ENCODE measurements at places on chromosomes 5 and 9. TPM values are rescaled to one million over a fixed set of nuclear protein-coding genes. Genes with fewer than 3 reads are reported as not detected.

PHF24 gene
- total RNA-seq = 1.9 TPM

CCDC180 gene
- total RNA-seq = 1.4 TPM

CER1 gene
- 2,562 TPM for total RNA-seq

NEK6 gene
- total RNA-seq = 36.3 TPM

CDKN2B gene
- total RNA-seq = 7.0 TPM

CRB2 gene
- total RNA-seq = 1.7 TPM

WNT8A gene
- total RNA-seq = 0.88 TPM

SPATA31C1 gene
- total RNA-seq = not detected

NOTCH1 gene
- 21.5 TPM for total RNA-seq

AMBP gene
- 0.68 TPM for total RNA-seq

DNA sequence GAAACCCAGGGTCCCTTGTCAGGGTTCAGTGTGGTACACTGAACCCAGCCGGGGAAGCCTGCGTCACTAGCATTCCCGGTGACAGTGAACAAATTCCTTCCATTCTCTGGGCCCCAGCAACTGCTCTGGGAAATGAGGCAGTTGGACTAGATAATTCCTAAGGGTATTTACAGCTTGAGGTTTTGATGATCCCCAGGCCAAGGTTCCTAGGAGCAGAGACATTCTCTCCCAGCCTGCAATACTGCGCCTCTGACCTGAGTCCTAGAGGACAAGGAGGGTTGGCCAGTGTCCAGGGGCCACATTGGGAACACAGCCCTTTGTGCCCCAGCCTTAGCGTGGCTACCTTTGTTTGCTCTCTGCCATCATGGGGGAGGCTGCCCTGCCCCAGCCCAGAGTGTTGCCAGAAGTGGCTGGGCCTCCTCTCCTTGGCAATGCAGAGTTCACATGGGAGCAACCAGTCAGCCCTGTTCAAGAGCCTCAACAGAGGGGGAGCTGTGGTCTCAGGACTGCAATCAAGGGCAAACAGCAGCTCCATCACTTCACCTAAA is 178.2 kb downstream of the SEC61B start:
- DNase-seq = peak; percentile 70
- no peaks in the 10 kb centered on the region for H3K36me3 ChIP-seq
- no peak overlapping the region for H3K4me3 ChIP-seq

GRCh38 chr9:128819716-128820664 is 1.7 kb downstream of the ENDOG start:
- no peaks in the 10 kb centered on the region for H3K27me3 ChIP-seq
- H3K4me3 ChIP-seq = peak overlapping the region; percentile 77
- peaks cover 17% of the 10 kb centered on the region for H3K36me3 ChIP-seq
- no peaks in the 10 kb centered on the region for H3K4me1 ChIP-seq
- no peak for DNase-seq

GRCh38 chr9:35566417-35566816 is 38.6 kb upstream of the TESK1 start:
- H3K4me1 ChIP-seq = no peaks in the 10 kb centered on the region
- no peaks in the 10 kb centered on the region for H3K27me3 ChIP-seq
- no peak overlapping the region for H3K4me3 ChIP-seq
- H3K36me3 ChIP-seq = no peaks in the 10 kb centered on the region

DNA sequence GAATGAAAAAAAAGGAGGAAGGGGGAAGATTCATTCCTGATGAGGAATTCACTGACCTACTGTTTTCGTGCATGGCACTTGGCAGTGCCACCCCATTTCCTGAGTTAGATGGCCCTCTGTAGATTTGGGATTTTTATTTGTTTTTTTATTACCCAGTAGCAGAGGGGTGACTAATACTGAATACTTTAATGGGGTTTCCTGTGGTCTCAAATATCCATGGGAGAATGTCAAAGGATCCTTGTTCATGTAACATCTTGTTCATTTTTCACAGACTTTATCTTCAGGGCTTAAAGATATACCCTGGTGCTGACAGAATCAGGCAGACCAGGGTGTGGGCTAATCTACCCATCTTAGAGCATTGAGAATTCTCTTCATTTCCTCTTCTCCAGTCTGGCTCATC is 93.0 kb downstream of the MAMDC2 start:
- no peak overlapping the region for H3K27ac ChIP-seq
- no peaks in the 10 kb centered on the region for H3K27me3 ChIP-seq
- DNase-seq = no peak
- no peaks in the 10 kb centered on the region for H3K4me1 ChIP-seq
- no peaks in the 10 kb centered on the region for H3K36me3 ChIP-seq
- no peak overlapping the region for H3K4me3 ChIP-seq

GRCh38 chr9:126291925-126292324 is 34.7 kb upstream of the MVB12B start:
- no peaks in the 10 kb centered on the region for H3K4me1 ChIP-seq
- DNase-seq = no peak
- H3K27ac ChIP-seq = no peak overlapping the region
- no peaks in the 10 kb centered on the region for H3K27me3 ChIP-seq

- no peaks in the 10 kb centered on the region for H3K36me3 ChIP-seq
- H3K4me3 ChIP-seq = no peak overlapping the region
- H3K4me1 ChIP-seq = no peaks in the 10 kb centered on the region
- no peak overlapping the region for H3K27ac ChIP-seq
Measured at GRCh38 chr5:109668668-109669422, 20.9 kb upstream of the MAN2A1 start.

GRCh38 chr5:176818391-176819098 is 8.2 kb downstream of the UNC5A start:
- no peak overlapping the region for H3K27ac ChIP-seq
- no peak for DNase-seq
- no peaks in the 10 kb centered on the region for H3K4me1 ChIP-seq
- peaks cover 62% of the 10 kb centered on the region for H3K27me3 ChIP-seq

GRCh38 chr5:147373328-147373727 is 136.5 kb downstream of the DPYSL3 start:
- no peak for DNase-seq
- H3K27ac ChIP-seq = no peak overlapping the region
- peaks cover 4% of the 10 kb centered on the region for H3K4me1 ChIP-seq
- no peaks in the 10 kb centered on the region for H3K27me3 ChIP-seq
- H3K36me3 ChIP-seq = no peaks in the 10 kb centered on the region

DNA sequence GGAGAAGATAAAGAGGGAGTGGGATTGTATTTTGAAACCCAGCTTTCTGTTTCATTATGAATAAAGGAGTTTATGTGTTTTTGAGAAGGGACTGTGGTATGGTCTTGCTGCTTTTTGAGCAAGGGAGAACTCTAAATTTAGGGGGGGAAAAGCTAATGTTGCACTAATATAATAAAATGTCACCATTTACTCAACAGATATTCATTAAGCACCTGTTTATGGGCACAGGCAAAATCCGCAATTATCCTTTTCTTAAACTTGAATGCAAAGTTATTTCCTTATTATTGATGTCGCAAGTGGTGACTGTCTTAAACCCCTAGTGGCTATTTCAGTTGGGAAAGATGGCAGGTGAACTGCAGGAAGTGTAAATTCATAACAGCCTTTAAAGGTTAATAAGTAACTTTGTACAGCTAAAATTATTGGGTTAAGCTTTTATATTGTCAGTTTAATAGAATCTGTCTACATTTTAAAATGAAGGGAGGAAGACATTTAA is 1.5 kb downstream of the CDC42SE2 start:
- DNase-seq = no peak
- H3K36me3 ChIP-seq = no peaks in the 10 kb centered on the region
- no peak overlapping the region for H3K27ac ChIP-seq
- no peaks in the 10 kb centered on the region for H3K4me1 ChIP-seq
- no peaks in the 10 kb centered on the region for H3K27me3 ChIP-seq
- H3K4me3 ChIP-seq = peak overlapping the region; percentile 85

DNA sequence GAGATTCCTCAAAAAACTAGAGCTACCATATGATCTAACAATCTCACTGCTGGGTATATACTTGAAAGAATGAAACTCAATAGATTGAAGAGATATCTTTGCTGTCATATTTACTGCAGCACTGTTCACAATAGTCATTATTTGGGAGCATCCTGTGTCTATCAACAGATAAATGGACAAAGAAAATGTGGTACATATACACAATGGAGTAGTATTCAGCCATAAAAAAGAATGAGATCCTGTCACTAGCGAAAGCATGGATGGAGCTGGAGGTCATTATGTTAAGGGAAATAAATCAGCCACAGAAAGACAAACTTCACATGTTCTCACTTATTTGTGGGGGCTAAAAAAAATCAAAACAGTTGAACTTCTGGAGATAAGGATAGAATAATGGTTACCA is 505.7 kb upstream of the ARRDC3 start:
- H3K27ac ChIP-seq = no peak overlapping the region
- DNase-seq = no peak
- H3K4me1 ChIP-seq = no peaks in the 10 kb centered on the region
- H3K4me3 ChIP-seq = no peak overlapping the region
- no peaks in the 10 kb centered on the region for H3K27me3 ChIP-seq
- no peaks in the 10 kb centered on the region for H3K36me3 ChIP-seq
